ENCODE measurements at places on chromosomes 4 and X.

DNA sequence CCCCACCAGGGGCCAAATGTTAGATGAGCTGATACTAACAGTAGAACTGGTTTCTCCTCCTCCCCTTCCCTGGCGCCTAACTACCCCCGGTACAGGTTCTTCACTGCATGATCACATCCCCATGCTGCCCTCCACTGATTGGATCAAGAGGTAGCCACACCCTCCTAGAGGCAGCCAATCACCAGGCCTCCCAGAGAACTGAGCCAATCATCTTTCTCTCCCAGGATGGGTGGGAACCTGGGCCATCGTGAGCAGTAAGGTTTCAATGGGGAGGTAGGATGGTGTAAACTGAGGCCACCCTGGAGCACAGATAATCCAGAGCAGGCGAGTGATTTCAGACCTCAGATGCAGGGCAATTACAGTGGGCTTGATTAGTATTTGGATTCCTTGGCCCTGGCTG lies 64.2 kb downstream of the PPP2R2C start:
- DNase-seq, result no peak

DNA sequence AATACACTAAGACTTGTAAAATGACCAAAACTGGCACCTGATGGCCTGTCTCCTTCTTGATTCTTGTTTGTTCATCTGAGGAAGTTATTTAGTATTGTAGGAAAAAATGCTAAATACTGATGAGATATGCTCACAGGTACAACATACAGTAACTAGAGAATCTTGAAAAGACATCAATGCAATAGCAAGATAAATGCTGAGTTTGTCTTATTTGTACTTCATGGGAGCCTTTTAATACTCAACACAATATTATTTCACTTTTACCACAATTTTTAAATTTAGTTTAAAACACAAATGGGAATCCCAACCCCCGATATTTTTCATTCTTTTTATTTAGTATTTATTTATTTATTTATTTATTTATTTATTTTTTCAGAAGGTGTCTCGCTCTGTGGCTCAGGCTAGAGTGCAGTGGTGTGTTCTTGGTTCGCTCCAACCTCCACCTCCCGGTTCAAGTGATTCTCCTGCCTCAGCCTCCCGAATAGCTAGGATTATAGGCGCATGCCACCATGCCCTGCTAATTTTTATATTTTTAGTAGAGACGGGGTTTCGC lies 12.1 kb downstream of the HHIP start:
- DNase-seq, result no peak

- no peak for DNase-seq
Observed at GRCh38 chr4:170400361-170400760, 310.6 kb upstream of the AADAT start.

- DNase-seq, result no peak
Observed at GRCh38 chrX:68696267-68696990, 49.0 kb downstream of the STARD8 start.

GRCh38 chrX:71634366-71634765 lies 16.1 kb upstream of the CXCR3 start:
- DNase-seq, result no peak

DNA sequence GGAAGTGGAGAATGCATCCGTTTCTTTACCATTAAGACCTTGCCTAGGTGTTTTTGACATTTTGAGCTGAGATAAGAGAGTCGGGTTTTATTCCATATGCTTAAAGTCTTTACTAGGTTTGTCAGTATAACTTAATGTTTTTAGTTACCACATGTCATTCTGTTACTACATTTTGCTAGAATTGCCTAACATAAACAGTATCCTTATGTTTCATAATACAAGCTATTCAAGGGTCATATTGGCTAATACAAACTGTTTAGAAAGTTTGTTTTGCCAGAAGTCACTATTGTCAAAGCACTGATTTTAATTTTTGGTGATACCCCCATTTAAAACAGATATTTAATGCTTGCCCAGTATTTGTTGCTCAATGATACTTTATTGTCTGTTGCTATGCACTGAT lies 427.7 kb upstream of the MAGEB2 start:
- DNase-seq, result no peak

DNA sequence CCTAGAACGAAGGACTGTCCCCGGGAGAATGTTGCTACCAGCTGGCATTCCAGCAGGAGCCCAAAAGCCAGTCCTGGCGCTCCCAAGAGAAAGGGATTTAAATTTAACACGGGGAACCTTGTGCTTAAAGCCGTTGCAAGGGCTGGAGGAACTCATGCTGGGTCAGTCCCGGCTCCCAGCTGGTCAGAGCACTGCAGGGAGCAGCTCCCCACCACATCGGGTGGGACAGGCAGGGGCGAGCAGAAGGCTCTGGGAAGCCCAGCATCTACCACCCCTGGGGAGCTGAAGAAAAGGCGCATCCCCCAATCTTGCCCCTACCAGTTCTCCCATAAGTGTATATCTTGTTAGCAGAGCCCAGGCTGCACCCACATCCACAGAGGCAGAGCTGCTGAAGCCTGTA lies 15.7 kb downstream of the CFAP99 start:
- DNase-seq, result no peak

GRCh38 chr4:137681081-137681480 lies 148.8 kb upstream of the PCDH18 start:
- DNase-seq, result no peak

- no peak for DNase-seq
Observed at GRCh38 chr4:148770848-148771247, 328.6 kb upstream of the NR3C2 start.

- no peak for DNase-seq
Observed at GRCh38 chr4:77845400-77845799, 17.2 kb upstream of the MRPL1 start.

- DNase-seq, result no peak
Observed at GRCh38 chrX:130108647-130109428, 1.5 kb downstream of the ELF4 start.

DNA sequence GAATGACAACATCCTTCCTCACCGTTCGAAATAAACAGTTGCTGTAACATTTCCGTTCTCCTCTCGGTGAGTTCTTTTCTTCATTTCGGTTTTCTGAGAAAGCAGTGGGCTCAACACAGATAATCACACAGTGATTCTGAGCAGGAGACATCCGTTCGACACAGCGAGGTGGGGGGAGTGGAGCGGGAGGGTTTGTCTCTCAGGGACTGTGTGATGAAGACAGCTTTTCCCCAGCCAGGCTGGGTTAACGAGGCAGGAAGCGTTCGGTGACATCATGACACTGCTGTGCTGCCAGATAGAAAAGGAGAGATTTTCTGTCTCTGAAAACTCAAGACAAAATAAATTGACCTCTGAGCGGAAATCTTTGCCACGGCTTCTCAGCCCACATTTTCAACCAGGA lies 119.3 kb downstream of the CRLF2 start:
- no peak for DNase-seq

DNA sequence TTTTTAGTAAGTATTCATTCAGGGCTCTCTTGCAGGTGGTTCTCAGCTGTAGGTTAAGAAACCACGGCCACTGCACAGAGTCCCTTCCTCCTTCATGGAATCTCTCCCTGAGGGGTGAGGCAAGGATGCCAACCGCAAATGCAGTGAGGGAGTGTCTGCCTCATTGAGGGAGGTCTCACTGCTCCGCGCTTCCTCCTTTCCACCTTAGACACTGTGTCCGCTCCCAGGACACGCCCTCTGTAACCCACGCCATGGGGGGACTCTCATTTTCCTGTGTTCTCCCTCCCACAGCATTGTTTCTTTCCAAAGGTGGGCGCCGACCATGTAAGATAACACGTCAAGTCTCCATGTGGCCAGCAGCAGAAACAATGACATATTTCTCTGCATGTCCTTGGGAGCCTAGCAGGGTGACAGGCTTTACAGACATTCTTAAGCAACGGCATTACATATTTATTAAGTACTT lies 63.2 kb downstream of the SEPSECS start:
- no peak for DNase-seq

- no peak for DNase-seq
Observed at GRCh38 chr4:153890761-153891160, 101.9 kb upstream of the SFRP2 start.

DNA sequence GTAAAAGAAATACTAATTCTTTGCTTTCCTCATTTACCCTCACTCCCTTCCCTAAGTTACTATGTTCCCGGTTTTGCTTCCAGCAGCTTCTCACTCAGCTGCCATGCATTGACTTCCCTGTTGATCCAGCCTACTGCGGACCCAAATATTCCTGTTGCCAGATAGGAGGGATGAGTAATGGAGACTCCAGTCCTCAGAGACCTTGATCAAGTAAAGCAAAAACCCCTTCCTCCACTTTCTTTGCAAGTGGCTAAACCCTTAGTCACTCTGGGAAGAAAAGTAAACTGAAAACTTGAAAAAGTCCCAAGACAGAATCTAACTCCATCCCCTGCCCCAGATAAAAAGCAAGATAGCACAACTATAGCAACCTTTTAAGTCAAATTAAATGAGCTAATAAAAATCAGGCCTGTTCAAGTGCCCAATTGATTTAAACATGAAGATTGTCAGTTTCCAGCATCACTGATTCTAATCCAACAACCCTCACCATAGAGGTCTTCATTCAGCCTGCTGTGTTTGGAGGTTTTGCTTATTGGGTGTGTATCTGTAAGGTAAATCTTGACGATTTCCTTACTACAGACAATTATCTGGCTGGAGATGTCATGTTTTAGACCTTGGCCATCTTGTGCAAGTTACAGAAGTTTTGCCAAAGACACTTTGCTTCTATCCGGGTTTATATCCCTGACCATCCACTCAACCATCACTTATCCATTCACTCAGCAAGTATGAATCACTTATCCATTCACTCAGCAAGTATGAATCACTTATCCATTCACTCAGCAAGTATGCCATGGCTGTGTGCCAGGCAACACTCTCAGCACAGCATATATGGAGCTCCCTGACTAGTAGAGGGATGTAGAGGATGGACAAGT lies 17.6 kb downstream of the FGFBP1 start:
- DNase-seq, result no peak

DNA sequence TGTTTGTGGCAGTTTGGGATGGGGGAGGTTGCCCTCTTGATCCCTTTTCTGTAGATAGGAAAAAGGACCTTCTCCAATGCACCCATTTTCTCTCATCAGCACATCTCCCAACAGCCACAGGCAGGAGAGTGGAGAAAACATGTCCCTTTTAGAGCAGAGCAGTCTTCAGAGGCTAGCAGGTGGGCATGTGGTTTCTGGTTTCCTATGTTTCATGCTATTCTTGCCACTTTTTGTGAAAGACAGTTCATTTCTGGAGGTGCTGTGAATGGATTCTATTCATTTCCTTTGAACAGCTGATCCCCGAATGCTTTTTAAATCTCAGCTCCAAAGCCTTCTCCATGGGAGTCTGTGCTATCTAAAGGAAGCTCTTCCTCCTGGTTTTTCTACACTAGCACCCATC lies 18.9 kb downstream of the RASL11B start:
- DNase-seq, result no peak

- no peak for DNase-seq
Observed at GRCh38 chr4:167032871-167033270, 201.4 kb downstream of the SPOCK3 start.

DNA sequence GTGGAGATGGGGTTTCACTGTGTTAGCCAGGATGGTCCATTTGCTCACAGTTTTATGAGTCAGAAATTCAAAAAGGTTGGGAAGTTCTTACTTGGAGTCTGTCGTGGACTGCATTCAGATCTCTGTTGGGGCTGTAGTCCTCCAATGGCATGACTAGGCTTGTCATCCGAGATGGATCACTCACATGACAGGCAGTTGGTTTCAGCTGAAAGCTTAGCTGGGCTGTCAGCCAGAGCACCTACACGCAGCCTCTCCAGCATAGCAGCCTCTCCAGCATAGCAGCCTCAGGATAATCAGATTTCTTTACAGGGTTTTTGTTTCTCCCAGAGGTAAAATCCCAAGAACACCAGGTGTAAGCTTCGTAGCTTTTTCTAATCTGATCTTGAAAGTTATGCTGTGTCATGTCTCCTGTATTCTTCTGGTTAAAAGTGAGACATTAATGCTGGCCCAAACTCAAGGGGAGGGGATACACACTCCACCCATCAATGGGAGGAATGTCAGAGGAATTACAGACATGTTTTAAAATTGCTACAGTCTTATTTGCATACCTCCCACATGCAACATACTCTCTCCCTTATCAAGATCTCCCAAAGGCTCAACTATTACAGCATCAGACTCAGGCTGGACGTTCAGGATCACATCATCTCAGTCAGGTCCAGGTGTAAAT lies 31.6 kb upstream of the SOD3 start:
- DNase-seq, result no peak

GRCh38 chrX:27307546-27307945 lies 155.6 kb downstream of the PPP4R3C start:
- DNase-seq, result no peak

GRCh38 chr4:42627885-42628646 lies 28.8 kb downstream of the ATP8A1 start:
- DNase-seq, result peak; percentile 59

DNA sequence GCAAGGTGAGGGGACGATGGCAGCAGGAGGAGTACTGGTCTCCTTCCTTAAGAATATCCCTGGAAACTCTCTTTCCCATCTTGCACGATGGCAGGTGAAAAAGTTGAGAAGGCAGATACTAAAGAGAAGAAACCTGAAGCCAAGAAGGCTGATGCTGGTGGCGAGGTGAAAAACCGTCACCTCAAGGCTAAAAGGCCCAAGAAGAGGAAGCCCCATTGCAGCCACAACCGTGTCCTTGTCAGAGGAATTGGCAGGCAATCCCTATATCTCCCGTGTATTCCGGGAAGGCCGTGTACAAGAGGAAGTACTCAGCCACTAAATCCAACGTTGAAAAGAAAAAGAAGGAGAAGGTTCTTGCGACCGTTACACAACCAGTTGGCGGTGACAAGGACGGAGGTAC lies 40.0 kb downstream of the CRLF2 start:
- DNase-seq, result no peak

DNA sequence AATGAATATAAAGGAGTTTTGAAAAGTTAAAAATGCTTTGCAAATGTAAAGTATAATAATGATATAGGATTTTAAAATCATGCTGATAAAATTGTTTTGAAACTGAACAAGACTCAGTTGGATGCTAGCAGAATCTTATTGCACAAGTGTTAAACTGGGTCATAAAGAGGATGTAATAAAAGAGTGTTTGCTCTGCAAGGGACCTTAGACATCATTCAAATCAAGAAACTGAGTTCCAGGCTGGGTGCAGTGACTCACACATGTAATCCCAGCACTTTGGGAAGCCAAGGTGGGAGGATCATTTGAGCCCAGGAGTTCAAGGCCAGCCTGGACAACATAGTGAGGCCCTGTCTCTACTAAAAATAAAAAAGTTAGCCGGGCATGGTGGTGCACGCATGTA lies 27.5 kb upstream of the DUSP21 start:
- DNase-seq, result no peak

- DNase-seq, result no peak
Observed at GRCh38 chr4:8315435-8316250, 46.1 kb downstream of the HTRA3 start.

- DNase-seq, result peak; percentile 60
Observed at GRCh38 chrX:139932901-139933796, at the start of gene ATP11C. Gene ATP11C (minus strand): TSS chrX:139933053. CDS start chrX:139932042, 1,011 bp downstream.

- no peak for DNase-seq
Observed at GRCh38 chrX:46366381-46367207, 178.6 kb downstream of the ZNF674 start.

DNA sequence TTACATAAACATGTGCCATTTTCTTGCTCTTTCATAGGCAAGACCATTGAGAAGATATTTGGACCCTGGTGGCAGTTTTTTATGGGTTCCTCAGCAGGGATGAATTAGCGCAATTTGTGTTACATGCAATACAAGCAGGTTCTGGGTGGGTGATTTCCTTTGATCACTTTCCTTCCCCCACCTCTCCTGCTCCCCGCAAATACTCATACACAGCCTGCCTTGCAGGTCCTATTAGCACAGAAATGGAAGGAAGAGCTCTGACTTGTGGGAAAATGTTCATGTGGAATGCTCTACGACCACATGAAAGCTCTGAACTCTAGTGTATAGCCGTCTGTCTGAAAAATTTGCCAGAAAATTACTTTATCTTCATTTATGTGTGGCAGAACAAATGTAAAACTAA lies 361.0 kb upstream of the FAT1 start:
- DNase-seq, result no peak

Data from hippocampal formation (tissue), 2 donors.